ENCODE measurements at places on chromosomes 7 and 10.

GRCh38 chr10:48900371-48900801, 39.3 kb downstream of the LRRC18 start:
- DNase-seq, result no peak

DNA sequence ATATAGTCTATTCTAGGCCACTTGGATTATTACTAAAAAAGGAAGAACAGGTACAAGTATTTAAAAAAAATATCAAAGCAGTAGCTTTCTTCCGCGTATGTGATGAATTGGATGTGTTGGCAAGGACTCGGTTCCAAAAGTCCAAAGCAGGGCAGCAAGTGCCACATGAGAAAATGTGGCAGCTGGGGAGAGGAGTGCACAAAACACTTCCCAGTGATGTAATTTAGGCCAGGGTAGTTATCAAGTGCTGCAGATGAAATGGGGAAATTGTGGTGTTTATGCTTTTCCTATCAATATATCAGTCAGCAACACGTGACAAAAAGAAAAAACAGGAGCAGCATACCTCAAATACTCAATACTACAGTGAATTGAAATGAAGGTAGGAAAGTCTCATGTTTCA, 7.0 kb downstream of the RHOBTB1 start:
- no peak for DNase-seq

DNA sequence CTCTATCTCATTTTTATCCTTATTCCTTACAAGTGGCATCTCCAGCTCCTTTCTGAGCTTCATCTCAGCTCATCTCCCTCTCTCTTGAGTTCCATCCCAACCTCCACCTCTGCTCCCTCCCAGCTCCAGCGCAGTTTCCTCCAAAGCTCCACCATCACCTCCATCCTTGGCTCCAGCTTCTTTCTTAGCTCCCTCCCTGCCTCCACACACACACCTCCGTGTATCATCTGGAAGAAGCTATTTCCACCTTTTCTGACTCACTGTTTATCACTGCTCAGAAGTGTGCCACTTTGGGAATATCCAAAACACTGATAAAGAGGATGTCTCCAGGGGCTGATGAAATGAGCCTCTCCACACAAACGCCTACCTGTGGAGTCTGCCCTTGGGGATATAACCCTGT, 481.4 kb downstream of the PTPRN2 start:
- DNase-seq, result no peak

DNA sequence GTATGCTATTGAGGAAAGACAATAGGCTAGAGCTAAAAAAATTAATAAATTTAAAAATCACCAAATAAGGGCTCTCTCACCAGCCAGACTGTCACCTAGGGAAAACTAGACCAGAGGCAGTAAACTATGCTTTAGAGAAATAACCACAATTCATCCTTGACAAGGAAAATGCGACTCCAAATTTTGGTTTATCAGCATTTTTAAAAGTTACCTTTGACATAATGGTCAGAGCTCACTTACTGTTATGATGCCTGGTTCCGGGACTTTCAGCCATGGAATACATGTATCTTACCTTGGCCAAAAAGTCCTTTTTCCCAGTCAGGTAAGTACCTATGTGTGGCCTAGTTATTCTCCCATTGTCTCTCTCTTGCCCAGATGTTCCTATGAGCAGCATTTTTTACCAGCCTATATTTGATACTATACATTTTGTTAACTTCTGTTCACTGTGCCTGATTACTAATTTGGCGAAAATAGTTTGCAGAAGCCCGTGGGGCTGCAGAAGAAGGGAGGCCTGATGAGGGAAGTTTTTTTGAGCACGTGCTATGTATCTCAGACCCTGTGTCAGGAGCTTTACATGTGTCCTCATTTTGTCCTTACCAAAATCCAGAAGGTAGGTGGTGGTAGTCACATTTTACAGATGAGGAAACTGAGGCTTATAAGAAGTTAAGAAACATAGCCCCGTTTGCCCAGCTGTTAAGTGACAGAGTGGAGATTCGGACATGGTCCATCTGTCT, 149.7 kb downstream of the CELF2 start:
- no peak for DNase-seq

DNA sequence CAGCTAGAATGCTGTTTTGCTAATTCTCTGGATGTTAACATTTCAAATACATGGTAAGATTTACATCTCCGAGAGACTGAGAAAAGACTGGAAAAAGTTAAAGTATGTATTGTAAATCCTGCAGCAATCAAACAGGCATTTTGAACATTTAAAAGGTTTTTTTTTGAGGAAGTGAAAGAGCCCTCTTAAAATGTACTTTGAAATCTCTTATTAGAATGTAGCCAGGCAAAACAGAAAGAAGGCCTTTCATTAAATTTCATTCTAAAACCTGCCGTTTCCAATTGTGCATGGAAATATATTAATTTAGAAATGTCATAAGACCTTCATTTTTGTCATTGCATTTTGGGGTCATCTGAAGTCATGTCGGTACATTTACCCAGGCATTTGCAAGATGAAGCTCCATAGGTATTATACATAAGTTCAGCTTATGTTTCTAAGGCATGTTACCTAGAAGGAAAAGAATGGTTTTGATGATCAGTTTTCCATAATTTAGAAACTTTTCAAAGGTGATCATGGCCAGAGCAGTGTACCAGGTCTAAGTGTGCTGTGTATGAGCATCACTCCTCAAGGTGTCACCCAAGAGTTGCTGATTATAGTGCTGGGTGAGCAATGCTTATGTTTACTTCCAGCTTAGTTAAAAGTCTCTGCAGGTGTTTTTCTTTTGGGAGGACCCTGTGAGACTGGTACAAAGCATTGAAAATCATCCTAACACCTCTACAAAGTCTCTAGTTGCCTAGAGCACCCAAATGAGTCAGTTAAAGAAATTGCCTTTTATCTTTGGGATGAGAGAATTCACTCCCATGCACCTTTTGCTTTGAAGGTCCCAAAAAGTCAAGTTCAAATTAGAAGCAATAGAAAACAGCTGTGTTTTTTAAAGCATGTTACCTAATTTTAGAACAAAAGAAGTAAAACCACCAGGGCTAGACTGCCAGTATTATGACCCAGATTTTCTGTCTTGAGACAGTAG, 7.1 kb downstream of the ZNF736 start:
- no peak for DNase-seq

DNA sequence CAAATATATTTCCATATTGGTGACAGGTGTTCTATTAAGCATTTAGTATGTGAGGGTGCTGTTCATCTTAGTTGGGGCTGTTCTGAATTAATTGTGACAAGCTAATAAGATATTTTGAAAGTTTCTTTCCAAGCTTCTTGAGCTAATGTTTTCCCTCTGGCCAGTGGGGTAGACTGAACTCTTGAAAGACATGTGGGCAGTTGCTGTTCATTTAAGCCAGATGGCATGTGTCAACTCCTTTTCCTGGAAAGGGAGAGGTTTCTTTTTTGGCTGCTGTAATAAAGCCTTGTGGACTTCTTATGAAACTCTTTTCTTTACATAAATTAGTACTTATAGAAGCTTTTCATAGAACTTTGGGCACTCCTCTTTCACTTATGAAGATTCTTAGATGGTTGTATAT, 21.7 kb downstream of the RAB18 start:
- DNase-seq, result no peak

GRCh38 chr7:94907026-94907810, at the start of gene PPP1R9A:
PPP1R9A (plus strand) TSS chr7:94907594; CDS start chr7:94910114, 2,520 bp downstream.
- no peak for DNase-seq

GRCh38 chr7:13034693-13035092, 347.3 kb downstream of the ARL4A start:
- DNase-seq, result no peak

GRCh38 chr7:105228555-105228954, 160.2 kb downstream of the SRPK2 start:
- DNase-seq, result no peak

GRCh38 chr10:21514129-21514817, 11.2 kb downstream of the SKIDA1 start:
- DNase-seq, result no peak

DNA sequence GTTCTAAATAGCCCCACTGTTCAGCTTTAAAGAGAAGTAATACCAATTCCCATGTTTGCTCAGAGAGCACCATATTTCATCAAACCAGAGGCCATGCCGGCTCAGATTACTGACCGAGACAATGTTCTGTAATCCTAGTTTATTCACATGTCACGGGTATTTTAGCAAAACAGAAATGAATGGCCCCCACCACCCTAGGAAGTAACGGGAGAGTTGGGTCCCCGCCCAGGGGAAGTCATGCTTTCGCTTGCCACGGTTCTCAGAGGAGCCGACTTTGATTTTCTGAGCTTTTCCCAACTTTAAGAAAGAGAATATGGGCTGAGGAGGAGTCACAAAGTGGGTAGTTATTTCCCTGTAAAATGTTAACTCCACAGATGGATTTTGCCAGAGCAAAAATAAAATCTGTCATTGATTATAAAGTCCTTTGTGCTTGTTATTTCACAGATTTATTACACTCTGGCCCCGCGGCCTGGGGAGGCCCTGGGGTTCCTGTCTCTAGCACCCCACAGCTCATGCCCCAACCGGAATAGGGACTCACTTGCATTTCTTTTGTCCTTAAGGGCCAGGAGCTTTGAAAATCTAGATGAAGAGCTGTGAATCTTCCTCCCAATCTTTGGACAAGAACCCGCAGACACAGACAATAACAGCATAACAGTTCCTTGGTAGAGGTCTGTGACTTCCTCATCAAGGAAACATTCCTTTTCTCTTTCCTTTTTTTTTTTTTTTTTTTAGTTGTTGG, 3.7 kb upstream of the GDF10 start:
- no peak for DNase-seq

GRCh38 chr7:55438085-55438756, 73.1 kb downstream of the LANCL2 start:
- no peak for DNase-seq

DNA sequence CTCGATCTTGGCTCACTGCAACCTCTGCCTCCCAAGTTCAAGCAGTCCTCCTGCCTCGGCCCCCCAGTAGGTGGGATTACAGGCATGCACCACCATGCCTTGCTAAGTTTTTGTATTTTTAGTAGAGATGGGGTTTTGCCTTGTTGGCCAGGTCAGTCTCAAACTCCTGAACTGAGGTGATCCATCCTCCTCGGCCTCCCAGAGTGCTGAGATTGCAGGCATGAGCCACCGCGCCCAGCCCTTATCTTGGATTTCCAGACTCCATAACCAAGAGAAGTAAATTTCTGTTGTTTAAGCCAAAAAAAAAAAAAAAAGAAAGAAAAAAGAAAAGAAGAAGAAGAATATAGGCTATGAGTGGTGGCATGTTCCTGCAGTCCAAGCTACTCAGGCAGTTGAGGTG, 53.3 kb upstream of the RABGEF1 start:
- DNase-seq, result no peak

- no peak for DNase-seq
Observed at GRCh38 chr7:98562381-98562823, 54.7 kb upstream of the NPTX2 start.

- no peak for DNase-seq
Observed at GRCh38 chr10:35027567-35027966, 62.6 kb downstream of the CUL2 start.

DNA sequence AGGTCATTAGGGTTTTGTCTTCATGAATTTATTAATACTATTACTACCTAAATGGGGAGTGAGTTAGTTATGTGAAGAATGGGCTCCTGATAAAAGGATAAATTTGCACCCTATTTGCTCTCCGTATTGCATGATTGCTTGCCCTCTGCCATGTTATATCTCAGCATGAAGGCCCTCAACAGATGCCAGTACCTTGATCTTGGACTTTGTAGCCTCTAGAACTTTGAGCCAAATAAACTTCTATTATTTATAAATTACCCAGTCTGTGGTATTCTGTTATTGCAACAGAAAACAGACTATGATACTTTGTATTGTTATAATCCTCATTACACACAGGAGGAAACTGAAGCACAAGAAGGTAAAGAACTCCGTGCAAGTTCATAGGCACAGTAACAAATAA, 150.8 kb downstream of the AGMO start:
- no peak for DNase-seq

GRCh38 chr10:81961451-81962184, 86.6 kb downstream of the NRG3 start:
- DNase-seq, result no peak

DNA sequence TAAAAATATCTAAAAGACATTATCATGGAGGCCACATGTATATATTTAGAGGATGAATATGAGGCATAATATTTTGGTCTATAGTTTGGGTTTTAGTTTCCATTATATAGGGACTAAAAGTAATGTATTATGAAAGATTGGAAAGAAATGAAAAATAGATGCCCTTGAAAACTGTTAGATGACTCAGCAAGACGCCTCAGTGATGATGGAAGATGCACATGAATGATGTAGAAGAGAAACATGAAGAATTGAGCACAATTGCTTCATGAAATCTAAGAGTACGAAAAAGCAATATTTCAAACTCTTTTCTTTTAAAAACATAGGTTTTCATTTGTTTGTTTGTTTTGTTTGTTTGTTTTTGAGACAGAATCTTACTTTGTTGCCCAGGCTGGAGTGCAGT, 89.8 kb downstream of the ARL4A start:
- no peak for DNase-seq

DNA sequence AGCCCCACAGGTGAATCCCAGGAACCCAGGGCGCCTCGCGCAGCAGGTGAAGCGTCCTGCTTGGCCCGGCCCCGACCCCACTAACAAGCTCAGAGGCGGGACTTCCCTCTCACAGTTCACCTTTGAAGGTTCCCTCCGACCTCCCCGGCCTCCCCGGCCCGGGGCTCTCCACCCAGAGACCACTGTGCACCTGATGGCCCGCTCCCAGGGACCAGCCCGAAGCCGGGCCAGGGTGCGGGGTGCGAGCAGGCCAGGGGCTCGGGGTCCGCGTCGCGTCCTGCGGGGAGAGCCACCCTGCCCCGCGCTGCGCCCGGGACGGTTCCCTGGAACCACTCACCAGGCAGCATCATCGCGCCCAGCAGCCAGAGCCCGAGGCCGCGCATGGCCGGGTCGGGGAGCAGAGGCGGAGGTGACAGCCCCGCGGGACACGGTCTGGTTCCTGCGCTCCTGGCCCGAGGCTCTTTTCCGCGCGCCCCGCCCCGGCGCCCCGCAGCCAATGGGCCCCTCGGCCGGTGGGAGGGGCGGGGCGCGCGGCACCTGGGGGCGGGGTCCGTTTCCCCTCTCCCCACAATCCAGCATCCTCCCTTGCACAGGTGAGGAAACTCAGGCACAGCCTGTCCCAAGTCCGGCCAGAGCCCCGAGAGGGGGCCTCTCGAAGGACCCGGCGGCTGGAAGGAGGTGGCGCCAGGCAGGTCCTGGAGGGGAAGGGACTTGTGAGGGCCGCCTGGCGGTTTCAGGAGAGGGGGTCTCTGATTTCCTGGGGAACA, at the start of gene ADAM8:
TSS of gene ADAM8 (minus strand) at position 434 of the 767 bp plus-strand sequence. CDS start at position 383, 51 bp downstream.
- peak; percentile 59 for DNase-seq

DNA sequence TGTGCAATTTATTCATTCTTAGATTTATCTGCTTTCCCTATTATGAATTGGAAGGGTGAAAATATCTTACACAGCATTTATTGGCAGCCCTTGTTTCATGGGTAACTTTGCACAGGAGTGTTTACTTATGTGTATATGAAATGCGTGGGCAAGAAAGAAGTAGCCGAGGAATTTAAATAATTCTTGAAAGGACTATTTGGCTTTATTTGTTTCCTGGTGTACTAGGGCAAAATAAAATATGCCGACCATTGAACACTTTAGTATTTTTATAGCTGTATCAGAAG, 93.7 kb downstream of the ARID5B start:
- DNase-seq, result no peak

- DNase-seq, result no peak
Observed at GRCh38 chr7:102472126-102473041, 6.3 kb downstream of the POLR2J start.

All from CD4-positive, alpha-beta memory T cell (primary cell).